ENCODE measurements at places on chromosomes 12 and 14. TPM values are rescaled to one million over a fixed set of nuclear protein-coding genes. Genes with fewer than 3 reads are reported as not detected.

- no peak for DNase-seq
Observed at GRCh38 chr14:39319381-39319780, 85.7 kb downstream of the MIA2 start.

DNA sequence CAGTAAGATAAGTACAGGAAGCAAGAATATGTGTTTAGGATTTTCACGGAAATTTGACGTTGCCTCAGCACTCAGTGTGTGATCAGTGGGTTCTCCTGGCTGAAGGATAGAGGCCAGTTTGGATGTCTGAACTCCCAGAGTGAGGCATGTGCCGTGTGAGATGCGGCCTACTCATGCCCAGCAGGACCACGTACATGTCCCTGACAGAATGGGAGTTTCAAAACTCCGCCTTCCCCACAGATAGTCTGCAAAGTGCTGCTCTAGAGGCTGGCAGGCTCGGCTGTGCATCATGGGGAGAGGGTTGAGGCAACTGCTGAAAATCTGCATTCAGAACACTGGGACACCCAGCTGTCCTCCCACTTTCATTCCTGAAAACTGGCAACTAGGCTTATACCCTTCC, 58.3 kb downstream of the NINJ2 start:
- DNase-seq = no peak

DNA sequence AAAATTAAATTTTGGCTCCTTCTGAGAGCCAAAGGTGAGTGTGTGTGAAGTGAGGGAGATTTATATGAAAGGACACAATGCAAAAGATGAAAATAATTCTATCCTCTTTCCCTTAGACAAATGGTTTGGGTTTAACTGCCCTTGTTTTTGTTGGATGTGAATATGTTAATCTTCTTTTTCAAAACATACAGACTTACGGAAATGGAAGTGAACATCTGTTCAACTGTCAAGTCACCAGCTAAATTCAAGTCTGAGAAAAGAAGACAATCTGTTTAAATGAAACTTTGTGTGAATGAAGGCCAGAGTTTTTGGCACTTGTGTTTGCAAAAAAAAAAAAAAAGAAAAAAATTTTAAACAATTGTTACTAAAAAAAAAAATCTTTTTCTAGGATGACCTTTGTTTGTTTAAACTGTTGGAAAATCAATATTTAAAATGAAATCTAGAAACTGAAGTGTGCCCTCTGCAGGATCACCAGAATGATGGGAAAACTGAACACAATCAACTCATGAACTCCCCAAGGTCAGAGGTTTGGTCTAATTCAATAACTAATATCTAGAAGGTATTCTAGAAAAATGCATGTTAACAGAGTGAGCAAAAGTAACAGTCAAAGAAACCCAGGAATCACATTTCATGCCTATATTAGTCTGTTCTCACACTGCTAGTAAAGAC, 448.8 kb downstream of the FLRT2 start:
- DNase-seq = no peak

DNA sequence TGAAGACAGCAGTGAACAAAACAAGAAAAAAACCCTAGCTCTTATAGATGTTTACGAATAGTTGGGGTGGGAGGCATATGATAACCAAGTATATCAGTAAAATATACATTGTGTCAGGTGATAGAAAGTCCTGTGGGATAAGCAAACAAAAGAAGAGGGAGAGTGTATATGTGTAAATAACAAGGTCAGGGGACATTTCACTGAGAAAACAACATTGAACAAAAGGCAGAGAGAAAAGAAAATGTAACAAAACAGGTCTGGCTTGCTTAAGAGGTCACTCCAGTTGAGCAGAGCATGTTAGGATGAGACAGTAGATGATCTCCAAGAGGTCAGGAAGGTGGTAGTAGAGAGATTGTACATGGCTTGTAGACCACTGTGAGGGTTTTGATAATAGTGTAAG, 304.1 kb downstream of the ACSS3 start:
- no peak for DNase-seq

DNA sequence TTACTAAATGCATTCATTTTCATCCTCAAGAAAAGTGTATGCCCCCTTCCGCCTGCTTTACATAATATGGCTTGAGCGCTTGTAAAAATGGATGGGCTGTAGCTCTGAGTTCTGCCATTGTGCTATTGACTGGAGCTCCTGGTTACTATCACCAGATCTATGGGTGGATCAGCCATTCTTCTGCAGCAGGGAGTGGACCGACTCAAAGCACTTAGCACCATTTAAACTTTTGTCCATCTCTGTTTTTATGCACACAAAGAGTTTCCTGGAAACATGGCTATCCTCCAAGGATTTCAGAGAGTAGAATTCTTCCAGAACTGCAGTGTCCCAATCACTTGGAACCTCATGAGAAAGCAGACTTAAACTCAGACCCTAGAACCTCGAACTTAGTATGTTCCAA, 4.5 kb upstream of the NUMB start:
- DNase-seq = no peak

DNA sequence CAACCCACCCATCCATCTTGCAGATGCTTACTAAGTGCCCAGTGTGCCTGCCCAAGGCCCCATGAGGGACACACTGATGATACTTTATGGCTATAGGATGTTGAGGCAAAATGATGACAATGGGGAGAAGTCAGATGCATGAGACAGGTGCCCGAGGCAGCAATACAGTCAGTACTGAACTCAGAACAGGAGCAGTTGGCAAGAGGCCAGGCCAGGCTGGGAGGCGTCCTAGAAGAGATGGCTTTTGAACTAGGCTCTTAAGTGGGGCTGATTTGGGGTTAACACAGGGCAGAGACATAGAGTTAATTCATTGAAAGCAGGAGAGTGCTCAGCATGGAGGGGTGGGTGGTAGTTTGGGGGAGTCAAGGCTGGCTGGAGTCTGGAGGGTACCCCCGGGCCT, 15.6 kb downstream of the PLBD2 start:
- DNase-seq = no peak

GRCh38 chr14:54889919-54890318, 12.7 kb downstream of the GCH1 start:
- DNase-seq = no peak

DNA sequence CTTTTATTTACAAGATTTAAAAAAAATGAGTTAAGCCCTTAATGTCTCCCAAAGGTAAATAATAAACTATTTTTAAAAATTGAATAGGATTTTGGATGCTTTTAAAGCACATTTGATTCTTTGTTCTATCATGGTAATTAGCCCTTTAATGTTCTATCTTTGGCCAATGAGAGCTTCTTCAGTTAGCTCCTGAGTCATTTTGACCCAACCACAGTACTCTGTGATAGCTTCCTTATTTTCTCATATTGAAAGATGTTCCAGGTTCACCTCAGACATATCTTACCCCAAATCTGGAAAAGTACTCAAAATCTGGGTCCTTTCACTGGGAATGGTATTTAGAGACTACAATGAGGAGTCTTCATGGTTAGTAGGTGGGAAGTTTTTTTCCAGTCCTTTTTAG, 98.0 kb downstream of the MYRFL start:
- no peak for DNase-seq

OR8S1 gene
- not detected for total RNA-seq

DHRS7 gene
- 79.4 TPM for total RNA-seq

TCP11L2 gene
- total RNA-seq = 23.9 TPM

IRF9 gene
- 263 TPM for total RNA-seq
